ENCODE measurements at places on chromosomes 13 and 19.
A peak's percentile ranks its signal among the peaks of the same experiment; 100 is the strongest.

- DNase-seq = no peak
Measured at GRCh38 chr19:28155265-28155664, 1057.7 kb downstream of the UQCRFS1 start.

- DNase-seq = no peak
Measured at GRCh38 chr13:72473321-72473720, 254.1 kb downstream of the MZT1 start.

GRCh38 chr19:28858933-28859332 lies 354.0 kb downstream of the UQCRFS1 start:
- no peak for DNase-seq

DNA sequence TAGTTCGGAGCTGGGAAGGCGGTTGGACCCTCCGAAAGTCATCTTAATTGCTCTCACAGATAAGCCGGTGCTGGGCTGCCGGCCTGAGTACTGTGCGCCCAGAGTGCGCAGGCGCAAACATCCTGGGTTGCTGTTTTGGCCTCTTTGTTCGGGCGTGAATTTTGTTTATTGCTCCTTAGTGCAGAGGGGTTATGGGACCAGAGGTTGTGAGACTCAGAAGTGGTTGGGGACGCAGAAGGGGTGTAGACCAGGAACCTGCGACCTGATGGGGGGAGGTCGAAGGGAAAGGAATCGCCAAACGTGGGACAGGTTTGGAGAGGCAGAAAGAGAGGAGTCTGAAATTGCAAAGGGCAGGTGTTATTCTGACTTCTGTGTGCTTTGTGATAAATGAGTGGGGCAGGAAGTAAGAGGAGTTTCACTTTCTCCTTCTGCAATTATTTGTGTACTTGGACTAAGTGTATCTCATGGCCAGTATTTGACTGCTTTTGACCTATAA lies 607 bp upstream of the ZNF566 start:
- DNase-seq = peak; percentile 75

DNA sequence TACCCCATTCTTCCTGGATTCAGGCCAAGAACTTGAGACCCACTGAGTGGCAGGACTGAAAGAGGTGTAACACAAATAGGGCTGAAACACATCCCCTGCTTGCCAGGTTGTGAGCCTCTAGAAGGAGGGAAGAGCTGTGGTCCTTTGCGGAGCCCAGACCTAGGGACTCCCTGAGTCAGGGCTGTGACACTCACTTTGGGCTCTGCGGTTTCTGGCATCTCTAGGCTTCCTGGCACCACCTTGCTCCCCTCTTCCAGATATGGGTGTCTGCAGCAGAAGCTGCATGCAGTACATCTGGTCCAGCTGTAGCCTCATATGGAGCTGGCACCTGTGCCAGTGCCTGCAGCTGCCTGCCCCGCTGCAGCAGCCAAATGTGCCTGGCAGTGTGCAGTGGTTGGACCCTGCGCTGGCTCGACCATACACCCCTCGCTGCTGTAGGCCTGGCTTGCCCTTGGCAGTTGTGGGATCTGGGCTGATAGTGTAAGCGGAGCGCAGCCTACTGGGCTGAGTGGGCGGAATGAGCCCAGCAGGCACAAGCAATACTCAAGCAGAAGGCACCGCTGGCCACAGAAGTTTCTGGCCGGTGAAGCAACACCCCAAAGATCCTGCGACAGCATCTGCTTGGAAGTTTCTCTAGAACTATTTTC lies 290.4 kb downstream of the SLITRK6 start:
- no peak for DNase-seq

DNA sequence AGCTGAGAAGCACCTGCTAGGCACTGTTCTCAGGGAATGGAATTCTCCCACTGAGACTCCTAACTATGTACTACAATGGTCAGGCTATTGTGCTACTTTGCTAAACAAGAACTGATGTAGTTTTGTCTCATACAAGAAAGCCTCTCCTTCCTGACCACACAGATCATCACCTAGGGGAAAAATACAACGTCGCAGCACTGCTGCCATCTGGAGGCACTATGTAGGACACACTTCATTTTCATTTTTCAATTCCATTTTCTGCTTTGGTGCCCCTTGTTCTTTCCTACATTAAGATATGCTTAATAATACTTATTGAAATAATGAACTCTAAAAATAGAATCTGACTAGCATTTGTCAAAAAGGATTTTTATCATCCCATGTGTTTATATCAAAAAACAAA lies 21.1 kb downstream of the PROSER1 start:
- no peak for DNase-seq

DNA sequence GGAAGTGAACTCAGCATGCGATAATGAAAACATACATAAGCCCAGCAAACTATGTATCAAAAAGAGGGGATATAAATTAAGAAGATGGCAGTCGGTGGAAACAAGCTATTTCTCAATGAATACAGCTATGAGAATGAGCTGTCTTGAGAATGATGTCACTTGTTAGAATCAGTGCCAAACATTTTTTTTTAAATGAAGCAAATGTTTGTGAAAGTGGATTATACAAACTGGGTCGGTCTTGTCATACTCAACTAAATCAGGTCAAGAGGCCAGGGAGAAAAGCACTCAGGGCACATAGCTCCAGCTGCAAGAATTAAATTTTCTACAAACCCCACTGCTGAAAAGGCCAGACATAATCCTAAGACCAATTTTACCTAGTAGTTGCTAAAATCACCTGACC lies 1048.4 kb downstream of the SLITRK1 start:
- no peak for DNase-seq

GRCh38 chr19:2650515-2650914 lies 52.0 kb downstream of the GNG7 start:
- DNase-seq = no peak

DNA sequence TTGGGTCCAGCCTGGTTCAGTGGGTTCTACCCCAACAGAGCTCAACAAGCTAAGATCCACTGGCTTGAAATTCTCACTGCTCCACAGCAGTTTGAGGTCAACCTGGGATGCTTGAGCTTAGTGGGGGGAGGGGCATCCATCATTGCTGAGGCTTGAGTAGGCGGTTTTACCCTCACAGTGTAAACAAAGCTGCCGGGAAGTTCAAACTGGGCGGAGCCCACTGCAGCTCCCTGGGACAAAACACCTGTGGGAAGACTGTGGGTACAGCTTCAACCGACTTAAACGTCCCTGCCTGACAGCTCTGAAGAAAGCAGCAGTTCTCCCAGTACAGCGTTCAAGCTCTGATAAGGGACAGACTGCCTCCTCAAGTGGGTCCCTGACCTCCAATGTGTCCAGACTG lies 1161.9 kb downstream of the UQCRFS1 start:
- DNase-seq = no peak

DNA sequence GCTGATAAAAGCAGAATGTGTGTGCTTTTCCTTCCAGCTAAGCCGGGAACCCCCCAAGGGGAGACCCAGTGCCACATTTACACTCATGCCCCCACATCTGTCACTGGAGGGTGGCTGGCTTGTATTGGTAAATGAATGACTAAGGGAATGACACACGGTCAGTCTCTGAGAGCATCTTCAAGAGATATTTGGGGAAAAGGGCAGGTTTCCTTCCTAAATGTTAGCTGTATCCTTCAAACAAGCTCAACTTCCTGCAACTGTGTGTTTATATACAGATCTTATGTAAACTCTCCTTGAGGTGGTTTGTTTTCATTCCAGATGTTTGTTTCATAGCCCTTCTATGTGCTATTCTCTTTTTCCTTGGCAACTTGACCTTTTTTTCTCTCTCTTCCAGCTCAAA lies 192.6 kb downstream of the COL4A1 start:
- DNase-seq = no peak

DNA sequence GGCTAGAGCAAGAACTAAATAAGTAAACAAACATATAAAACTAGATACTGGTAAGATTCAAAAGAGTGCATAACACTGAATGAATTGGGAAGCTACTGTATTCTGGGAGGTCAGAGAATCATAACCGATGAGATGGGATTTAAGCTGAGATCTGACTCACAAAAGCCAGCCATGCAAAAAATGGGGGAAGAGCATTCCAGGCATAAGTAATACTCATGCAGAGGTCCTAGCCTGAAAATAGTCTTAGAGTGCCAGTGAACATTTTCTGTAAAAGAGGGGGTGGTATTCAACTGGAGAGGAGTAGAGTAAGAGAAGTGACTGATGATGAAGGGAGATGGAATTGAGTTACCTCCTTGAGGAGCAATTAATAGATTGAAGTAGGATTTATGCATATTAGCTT lies 872.0 kb upstream of the GPC6 start:
- DNase-seq = no peak

- DNase-seq = no peak
Measured at GRCh38 chr19:50890422-50891252, 17.4 kb downstream of the KLK2 start.

- DNase-seq = no peak
Measured at GRCh38 chr19:4354282-4354681, 10.9 kb downstream of the MPND start.

DNA sequence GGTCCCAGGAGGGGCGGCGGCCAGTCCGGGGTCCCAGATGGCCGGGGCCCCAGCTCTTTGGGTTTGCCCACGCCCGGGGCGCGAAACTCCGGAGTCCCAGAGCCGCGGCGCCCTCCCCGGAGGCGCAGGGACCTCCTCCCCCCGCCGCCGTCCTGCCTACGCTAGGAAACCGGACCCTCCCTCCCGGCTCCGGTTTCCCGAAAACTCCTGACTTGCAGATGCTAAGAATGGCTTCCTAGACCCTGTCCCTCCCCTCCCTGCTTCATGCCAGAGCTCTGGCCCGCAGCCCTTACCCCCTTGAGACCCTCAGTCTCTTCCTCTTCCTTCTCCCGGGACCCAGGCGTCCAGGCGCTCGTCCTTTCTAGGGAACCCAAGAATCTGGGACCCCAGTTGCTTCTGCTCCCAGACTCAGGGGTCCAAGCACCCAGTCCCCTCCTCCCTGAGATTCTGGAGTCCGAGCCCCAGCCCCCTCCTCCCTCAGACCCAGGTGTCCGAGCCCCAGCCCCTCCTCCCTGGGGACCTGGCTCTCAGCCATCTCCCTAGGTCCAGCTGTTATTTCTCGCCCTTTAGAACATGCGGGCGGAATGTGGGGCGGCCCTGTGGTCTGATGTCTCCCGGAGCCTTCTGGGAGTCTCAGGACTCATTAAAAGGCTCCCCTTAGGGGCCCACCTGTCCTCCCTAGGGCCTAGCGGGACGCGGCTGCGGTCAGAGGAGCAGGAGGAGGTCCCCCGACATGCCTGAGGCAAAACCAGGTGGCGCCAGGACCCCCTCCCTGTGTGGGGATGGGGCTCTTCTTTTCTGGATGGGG lies at the start of gene MYBPC2:
Gene MYBPC2 (plus strand): TSS at position 672 of the 808 bp plus-strand sequence. CDS start 62 bp downstream, at position 734.
- no peak for DNase-seq

GRCh38 chr19:35217649-35217990 lies 10.9 kb downstream of the FAM187B start:
- DNase-seq = no peak

GRCh38 chr19:3125900-3126524 lies 9.8 kb upstream of the GNA15 start:
- peak; percentile 81 for DNase-seq

GRCh38 chr13:97855570-97856303 lies 97.7 kb upstream of the IPO5 start:
- no peak for DNase-seq

- no peak for DNase-seq
Measured at GRCh38 chr19:44714597-44715169, 15.7 kb downstream of the CEACAM16 start.

- no peak for DNase-seq
Measured at GRCh38 chr13:111344471-111345191, 24.2 kb downstream of the TEX29 start.

DNA sequence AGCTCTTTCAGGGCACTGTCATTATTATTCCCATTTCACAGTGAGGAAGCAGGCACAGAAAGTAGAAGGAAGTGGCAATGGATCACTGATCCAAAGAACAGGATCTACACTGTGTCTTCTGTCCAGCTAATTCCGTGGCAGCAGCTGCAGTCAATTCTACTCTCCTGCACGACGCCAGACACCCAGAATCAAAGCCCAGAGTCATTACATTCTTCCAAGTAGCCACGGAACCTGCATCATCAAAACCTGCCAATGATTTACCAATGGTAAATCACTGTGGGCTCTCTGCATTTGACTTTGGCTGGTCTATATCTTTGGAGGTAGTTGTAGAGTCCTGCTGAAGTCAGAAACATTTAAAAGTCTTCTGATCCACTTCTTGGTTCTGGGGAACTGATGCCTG lies 767.7 kb downstream of the LIG4 start:
- DNase-seq = no peak

DNA sequence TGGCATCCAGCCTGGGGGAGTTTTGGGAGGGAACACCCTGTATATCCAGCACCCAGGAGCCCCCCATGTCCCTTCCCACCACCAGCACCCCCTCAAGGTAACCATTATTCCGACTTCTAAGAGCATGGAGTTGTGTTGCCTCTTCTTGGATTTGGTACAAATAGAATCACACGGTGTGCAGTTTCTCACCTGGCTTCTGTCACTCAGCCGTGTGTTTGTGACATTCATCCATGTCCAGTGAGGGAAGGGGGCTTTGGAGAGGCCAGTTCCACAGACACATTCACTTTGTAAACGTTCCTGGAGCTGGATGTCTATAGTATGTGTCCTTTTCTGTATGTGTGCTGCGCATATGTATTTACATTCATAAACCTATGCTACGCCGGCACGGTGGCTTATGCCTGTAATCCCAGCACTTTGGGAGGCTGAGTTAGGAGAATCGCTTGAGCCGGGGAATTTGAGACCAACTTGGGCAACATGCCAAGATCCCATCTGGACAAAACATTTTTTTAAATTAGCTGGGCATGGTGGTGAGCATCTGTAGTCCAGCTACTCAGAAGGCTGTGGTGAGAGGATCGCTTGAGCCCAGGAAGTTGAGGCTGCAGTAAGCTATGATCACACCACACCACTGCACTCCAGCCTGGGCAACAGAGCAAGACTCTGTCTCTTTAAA lies 36.6 kb downstream of the MYH14 start:
- DNase-seq = no peak

GRCh38 chr19:45995715-45996385 lies 583 bp downstream of the CCDC61 start:
- DNase-seq = no peak

DNA sequence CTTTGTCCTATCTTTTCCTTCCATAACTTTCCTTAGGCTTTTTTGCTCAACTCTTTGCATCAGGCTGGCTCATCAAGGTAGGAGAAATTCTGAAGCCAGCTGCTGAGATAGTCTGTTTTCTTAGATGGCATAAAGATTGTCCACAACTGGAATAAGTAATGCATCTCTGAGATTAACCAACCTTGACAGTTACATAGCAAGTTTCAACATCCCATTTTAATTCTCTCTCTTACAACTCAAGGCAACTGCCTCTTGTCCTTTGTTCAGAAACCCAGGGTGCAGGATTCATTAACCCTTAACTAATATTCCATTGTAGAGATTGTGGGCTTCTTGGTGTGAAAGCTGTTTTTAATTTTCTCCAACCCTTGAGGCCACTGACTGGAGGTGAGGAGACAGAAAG lies 239.2 kb downstream of the LACC1 start:
- DNase-seq = no peak

- DNase-seq = peak; percentile 11
Measured at GRCh38 chr13:97125810-97126738, 96.1 kb upstream of the MBNL2 start.

GRCh38 chr13:111249637-111250360 lies 70.6 kb upstream of the TEX29 start:
- no peak for DNase-seq

DNA sequence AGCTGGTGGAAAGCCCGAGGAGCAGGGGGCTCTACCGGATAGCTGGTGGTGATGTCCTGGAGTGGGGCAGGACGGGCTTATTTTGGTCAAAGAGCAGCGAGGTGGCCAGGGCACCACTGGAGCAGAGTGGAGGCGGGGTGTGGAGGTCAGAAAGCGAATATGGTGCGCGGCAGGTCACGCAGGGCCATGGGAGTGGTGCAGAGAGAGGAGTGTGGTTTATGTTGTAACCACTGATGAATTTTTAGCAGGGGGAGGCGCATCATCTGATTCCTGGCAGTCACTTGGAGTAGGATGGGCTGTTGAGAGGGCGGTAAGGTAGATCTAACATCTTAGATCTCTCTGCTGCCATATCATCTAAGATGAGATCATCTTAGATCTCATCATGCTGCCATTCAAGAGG lies 1.4 kb upstream of the ZNF414 start:
- peak; percentile 57 for DNase-seq

All from activated naive CD4-positive, alpha-beta T cell treated with Interleukin-2 at 50 U/mL for 16 hours (primary cell).